ENCODE measurements at places on chromosomes 11 and 22.

GRCh38 chr11:119572481-119573424 is 149.8 kb upstream of the THY1 start:
- DNase-seq: no peak

GRCh38 chr22:29049655-29050263 is 11.9 kb downstream of the C22orf31 start:
- DNase-seq: no peak

DNA sequence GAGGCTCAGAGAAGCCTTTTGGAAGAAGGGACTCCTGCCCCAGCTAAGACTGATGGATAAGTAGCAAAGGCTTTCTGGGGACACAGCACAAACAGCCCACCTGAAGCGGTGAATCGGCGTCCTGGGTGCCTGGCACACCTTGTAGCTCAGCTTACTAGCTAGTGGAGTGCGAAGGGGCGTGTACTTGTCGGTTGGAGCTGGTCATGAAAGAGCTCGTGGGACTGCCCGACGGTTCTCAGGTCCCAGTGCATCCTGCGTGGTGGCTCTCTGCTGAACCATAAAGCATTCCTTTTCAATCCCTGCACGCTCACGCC is 690 bp upstream of the UVRAG start:
- no peak for DNase-seq

DNA sequence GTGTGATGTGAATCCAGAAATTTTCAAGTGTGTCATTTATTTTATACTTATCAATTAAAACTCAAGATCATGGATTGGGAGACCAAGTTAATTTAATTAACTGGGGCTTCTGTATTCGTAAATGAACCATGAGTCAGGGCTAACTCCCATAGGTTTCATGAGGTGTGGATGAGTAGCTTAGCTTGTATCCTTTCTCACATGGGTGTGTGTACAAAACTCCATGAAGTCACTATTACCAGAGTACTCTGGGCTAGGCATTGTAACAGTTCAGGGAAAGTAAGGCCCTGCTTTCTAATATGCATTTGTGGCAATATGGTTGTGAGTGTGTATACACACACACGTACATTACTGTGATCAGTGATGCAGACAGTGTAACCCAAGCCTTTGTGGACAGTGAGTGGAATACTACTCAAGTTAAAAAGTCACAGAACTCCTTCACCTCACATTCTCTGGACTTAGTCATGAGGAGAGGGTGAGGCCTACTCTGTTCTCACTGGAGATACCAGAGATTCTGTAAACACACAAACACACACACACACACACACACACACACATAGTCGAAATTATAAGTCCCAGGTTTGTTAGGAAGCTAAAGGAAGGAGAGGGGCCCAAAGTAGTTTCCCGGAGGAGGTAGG is 3.5 kb downstream of the CNTF start:
- DNase-seq: no peak

- no peak for DNase-seq
Measured at GRCh38 chr11:69358398-69359020, 64.6 kb downstream of the MYEOV start.

GRCh38 chr11:64757549-64758329 is 2.0 kb downstream of the PYGM start:
- no peak for DNase-seq

GRCh38 chr11:77999446-78000030 is 5.1 kb upstream of the INTS4 start:
- no peak for DNase-seq

GRCh38 chr11:65555693-65556231 is 2.4 kb downstream of the LTBP3 start:
- no peak for DNase-seq
